Stimulated activated CD4-positive, alpha-beta T cell treated with anti-CD3 and anti-CD28 coated beads, Interleukin-4, amount 100 ng/mL, for 1 hour (primary cell): ENCODE measurements at places on chromosomes 12 and 14.

- DNase-seq = no peak
These were observed 5.1 kb downstream of the MON2 start for GRCh38 chr12:62471734-62472133.

GRCh38 chr14:76828339-76829012 is 2.3 kb downstream of the LRRC74A start:
- no peak for DNase-seq

- DNase-seq = no peak
These were observed 145.8 kb downstream of the GRIN2B start for GRCh38 chr12:13835652-13836051.

DNA sequence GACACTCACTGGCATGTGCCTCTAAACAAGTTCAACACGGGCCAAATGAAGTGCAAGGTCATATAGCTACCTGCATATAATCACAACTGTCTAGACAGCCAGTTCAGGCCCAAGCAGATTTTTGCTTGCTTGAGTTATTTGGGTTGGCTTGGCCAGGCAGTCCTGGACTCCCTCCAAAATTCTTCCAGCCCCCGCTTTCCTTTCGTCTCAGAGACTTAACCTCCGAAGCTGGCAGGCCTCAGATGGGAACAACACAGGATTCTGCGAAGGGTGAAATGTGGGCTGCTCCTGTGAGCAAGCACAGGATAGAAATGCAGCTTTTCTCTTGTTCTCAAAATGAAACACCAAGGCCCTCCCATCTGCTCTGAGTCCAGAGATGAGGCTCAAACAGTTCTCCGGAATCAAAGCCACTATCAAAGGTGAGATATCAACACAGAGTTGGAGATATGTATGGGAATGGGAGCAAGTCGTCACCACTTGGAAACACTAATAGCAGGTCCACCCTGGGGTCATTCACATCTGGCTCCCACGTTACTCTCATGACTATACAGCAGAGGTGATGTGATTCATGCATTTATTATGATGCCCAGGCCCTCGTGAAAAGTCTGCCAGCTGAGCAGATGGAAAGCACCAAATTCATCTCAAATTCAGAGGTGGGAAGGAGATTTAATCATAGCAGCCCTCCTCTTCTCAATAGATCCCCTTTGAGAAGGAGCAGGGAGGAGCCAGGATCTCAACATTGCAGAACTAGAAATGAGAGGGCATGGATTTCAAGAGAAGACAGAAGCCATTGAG is 389.8 kb downstream of the NUAK1 start:
- no peak for DNase-seq
